GOT3 (cell line): ENCODE measurements at places on chromosomes 1 and 21.

DNA sequence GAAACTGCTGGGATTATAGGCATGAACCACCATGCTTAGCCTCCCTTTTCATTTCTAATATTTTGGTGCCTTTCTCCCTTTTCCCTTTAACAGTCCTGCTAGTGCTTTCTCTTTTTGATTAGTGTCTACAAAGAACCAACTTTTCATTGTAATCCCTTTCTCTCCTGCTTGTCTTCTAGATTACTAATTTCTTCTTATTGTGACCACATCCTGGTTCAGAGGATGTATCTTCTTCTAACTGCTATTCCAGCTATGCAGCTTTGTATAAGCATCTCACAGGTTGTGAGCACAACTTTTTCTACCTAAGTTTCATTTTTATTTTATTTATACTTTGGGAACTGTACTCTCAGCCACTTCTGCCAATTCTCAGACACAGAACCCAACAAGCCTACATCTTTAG is 14.7 kb downstream of the ZNF648 start:
- no peak for DNase-seq

- DNase-seq, result no peak
Observed at GRCh38 chr1:239805851-239806772, 285.6 kb upstream of the FMN2 start.

GRCh38 chr1:51491166-51491981 is 27.7 kb downstream of the EPS15 start:
- no peak for DNase-seq

DNA sequence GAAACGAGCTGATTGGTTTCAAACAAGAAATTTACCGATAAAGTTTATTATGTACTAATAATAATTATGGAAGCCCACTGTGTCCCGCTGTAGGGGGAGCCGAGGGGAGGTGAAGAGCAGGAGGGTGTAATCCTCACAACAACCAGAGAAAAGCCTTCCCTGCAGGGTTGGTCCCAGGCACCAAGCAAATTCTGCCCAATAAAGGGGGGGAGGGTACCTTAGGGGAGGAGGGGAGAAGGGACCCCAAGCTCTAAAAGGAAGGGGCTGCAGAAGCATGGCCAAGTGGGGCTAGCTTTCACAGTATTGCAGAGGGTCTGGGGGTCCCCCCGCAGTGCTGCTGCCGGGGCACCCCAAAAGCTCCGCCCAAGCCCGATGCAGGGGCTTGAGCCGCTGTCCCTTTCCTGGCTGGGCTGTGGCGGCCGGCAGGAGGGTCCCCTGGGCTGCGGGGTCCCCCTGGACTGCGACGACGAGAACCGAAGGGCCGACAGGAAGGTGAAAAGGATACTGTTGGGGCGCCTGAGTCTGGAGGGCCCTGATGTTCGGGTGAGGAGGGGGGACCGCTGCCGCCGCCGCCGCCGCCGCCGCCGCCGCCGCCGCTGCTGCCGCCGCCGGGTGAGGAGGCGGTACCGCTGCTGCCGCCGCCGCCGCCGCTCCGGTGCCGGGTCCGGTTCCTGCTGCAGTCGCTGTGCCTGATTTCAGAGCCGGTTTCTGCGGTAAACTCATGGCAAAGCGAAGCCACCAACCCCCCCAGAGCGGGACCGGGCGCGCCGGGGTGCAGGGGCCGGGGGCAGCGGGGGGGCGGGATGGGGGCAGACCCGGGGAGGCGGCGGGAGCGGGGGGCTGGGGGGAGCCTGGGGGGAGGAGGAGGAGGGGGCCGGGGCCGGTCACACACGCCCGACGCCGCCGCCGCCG is 771 bp downstream of the EIF4G3 start:
- DNase-seq, result no peak

GRCh38 chr1:56438901-56439551 is 140.3 kb downstream of the PLPP3 start:
- no peak for DNase-seq

DNA sequence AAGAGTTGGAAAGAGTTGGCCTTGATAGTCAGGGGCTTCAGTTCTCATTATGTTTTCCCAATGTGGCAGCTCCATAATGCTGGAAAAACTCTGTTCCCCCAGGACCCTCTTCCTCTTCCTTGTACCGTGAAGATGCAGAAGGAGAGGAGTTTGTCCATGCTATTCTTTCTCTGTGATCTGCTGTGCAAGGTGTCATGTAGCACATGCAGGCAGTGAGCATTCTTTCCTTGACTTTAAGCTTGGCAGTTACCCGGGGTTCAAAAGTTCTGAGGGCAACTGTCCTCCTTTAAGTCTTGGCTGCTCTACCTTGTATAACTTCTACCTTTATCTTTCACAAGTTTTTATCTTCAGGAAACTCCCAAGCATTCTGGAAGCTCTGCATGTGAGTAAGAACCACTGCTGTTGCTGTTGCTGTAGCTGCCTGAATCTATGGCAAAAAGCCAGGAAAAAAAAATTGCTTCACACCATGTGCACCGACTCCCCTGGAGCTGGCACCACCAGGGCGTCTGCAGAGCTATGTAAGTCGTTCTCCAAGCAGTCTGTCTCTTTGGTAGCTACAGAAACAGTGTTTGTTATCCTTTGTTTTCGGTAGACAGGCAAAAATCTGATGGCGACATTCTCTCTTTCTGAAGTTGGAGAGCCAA is 42.7 kb upstream of the SLC16A1 start:
- no peak for DNase-seq

DNA sequence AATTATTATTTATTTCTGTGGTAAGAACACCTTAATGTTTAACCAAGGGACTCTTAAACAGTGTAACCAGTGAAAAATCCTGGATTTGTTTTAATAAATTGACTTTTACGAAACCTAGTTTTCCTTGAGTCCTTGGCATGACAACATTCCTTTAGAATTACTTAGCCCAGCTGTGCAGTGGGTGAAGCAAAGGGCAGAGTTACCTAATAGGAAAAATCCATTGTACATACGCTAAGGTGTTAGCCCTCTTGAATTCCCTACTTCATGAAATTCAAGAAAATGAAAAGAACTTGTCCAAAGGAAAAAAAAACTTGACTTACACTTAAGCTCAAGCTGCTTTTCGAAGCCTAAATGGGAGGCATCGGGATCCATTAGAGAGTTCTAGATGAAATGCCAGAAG is 852.0 kb upstream of the ADAMTS5 start:
- DNase-seq, result no peak

- DNase-seq, result no peak
Observed at GRCh38 chr1:101013776-101014175, 11.8 kb downstream of the DPH5 start.

DNA sequence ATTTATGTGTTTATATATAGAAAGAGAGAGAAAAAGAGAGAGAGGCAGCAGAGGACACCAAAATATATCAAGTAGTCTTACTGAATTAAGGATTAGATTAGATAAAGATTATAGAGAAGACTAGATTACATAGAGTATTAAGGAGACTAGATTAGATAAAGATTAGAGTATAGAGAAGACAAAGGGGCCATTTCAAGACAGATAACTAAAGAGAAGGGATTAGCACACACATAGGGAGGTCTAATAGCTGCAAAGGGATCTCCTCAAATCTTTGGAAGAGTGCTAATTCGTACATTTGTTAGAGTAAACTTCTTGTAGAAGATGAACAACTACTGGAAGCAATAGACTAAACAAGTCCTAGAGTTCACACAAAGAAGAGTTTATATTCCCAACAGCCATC is 34.2 kb downstream of the OR6Y1 start:
- DNase-seq, result no peak

DNA sequence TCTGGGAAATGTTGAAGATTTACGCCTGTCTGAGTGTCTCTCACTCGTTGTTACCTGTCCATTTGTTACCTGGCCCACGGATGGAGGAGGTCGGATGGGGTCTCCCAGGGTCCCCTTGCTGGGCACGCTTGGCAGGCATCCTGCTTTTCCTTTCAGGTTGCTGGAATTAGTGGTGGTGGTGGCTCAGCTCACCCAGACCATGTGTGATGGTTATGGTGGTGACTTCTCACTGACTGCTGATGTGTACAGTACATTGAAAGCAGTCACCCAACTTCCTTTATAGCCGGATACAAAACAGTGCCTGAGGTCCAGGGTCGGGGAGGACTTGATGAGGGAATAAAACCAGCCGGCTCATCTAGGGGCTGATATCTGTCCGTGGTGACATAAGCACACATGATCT is 19.5 kb downstream of the MAPKAPK2 start:
- DNase-seq, result no peak

GRCh38 chr1:108598340-108598739 is 38.4 kb downstream of the EEIG2 start:
- no peak for DNase-seq

DNA sequence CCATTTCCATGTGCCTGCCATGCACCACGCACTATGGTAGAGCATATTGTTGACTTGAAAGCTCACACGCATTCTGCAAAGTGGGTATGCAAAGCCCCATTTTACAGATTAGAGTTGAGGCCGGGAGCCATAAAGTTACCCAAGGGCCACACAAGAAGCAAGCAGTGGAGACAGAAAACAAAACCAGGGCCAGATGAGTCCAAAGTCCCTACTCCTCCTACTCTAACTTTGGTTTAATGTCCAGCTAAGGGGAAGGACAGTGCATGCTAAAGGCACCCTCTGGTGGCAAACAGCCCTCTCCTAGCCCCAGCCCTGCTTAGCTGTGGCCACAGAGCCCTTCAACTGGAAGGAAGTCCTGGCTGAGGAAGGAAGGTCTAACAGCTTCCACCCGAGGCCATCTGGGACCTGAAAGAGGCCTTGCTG is 74.9 kb downstream of the SLC66A1 start:
- no peak for DNase-seq

- DNase-seq, result no peak
Observed at GRCh38 chr1:157302199-157302497, 164.0 kb upstream of the ETV3 start.

- no peak for DNase-seq
Observed at GRCh38 chr1:237119091-237119490, 77.1 kb downstream of the RYR2 start.

DNA sequence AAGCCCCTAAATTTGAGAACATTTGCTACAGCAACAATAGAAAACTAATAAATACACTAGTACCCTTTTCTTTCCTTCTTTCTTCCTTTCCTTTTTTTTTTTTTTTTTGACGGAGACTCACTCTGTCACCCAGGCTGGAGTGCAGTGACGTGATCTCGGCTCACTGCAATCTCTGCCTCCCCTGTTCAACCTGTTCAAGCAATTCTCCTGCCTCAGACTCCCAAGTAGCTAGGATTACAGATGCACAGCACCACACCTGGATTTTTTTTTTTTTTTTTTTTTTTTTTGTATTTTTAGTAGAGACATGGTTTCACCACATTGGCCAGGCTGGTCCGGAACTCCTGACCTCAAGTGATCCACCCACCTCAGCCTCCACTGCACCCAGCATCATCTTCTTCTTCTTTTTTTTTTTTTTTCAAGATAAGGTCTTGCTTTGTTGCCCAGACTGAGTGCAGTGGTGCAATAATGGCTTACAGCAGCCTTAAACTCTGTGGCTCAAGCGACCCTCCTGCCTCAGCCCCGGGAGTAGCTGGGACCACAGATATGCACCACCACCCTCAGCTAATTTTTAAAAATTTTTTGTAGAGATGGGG is 19.6 kb upstream of the CBR3 start:
- no peak for DNase-seq

- no peak for DNase-seq
Observed at GRCh38 chr1:27476237-27476636, 13.7 kb downstream of the WASF2 start.

- no peak for DNase-seq
Observed at GRCh38 chr1:94646786-94647555, 105.4 kb upstream of the F3 start.

DNA sequence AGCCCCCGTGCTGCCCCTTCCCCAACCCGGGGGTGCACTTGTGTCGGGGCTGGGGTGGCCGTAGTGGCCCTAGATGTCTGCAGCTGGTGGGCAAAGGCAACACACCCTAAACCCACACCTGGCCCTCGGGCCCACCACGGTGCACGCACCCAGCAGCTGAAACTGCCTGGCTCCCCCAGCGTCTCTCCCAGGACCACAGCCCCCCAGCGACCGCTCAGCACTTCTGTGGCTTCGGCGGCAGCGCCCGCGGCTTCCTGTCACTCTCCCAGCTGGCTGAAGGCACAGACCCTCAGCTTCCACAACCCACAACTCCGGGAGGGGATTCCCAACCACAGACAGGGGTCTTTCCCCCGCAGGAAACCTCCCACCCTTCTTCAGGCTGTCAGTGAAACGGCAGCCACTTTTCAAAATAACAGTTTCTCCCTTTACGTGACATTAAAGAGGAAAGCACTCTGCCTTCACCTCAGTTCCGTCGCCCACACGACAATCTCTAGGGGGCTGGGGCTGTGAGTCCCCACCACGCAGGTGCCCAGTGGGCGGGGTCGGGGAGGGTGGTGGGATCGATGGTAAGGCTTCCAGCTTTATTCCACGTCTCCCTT is 40.7 kb upstream of the COL6A2 start:
- no peak for DNase-seq

DNA sequence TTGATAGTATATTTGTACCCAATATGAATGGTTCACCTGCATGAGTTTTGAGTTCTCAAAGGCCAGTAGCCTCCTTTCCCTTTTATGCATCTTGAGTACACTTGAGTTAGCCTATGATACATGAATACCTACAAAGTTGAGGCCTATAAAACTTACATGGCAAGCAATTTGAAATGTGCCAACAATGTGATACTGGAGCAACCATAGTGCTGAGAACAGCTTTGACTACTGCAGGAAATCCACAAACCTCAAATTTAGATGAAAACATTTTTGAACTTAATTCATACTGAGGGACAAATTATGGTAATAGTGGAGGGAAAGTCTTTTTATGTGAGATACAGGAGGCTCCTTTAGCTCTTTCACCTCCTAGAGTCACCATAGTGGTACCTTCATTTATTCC is 37.4 kb downstream of the LEPR start:
- no peak for DNase-seq

DNA sequence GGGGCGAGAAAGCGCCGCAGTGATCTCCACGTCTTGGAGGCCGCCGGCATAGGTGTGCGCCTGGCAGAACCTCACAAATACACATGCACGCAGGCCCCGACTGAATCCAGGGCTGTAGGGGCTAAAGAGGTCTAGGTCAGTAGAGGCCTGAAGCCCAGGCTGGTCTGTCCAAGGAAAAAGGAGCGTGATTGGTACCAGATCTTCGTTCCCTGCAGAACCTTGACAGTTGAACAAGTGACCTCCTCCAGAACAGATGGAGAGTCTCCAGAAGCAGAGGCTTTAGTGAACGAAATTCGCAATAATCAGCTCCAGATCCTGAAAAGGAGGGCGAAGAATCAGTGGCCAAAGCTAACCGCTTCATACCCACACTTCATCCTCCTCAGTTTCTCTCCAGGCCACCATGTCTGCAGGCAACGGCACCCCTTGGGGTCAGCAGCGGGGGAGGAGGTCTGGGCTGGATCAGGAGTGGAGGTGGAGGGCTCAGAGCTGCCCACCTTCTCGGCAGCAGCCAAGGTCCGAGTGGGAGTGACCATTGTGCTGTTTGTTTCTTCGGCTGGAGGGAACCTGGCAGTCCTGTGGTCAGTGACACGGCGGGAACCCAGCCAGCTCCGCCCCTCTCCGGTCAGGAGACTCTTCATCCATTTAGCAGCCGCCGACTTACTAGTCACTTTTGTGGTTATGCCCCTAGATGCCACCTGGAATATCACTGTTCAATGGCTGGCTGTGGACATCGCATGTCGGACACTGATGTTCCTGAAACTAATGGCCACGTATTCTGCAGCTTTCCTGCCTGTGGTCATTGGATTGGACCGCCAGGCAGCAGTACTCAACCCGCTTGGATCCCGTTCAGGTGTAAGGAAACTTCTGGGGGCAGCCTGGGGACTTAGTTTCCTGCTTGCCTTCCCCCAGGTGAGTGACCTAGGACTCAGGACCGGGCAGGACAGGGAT is 749 bp upstream of the PEX11B start:
- DNase-seq, result peak; percentile 16

- no peak for DNase-seq
Observed at GRCh38 chr21:45806042-45806441, 162.5 kb downstream of the PCBP3 start.

- DNase-seq, result peak; percentile 73
Observed at GRCh38 chr1:12619792-12620487, 1.9 kb upstream of the DHRS3 start.
